DMS153 (cell line): ENCODE measurements at places on chromosomes 13 and 19.

DNA sequence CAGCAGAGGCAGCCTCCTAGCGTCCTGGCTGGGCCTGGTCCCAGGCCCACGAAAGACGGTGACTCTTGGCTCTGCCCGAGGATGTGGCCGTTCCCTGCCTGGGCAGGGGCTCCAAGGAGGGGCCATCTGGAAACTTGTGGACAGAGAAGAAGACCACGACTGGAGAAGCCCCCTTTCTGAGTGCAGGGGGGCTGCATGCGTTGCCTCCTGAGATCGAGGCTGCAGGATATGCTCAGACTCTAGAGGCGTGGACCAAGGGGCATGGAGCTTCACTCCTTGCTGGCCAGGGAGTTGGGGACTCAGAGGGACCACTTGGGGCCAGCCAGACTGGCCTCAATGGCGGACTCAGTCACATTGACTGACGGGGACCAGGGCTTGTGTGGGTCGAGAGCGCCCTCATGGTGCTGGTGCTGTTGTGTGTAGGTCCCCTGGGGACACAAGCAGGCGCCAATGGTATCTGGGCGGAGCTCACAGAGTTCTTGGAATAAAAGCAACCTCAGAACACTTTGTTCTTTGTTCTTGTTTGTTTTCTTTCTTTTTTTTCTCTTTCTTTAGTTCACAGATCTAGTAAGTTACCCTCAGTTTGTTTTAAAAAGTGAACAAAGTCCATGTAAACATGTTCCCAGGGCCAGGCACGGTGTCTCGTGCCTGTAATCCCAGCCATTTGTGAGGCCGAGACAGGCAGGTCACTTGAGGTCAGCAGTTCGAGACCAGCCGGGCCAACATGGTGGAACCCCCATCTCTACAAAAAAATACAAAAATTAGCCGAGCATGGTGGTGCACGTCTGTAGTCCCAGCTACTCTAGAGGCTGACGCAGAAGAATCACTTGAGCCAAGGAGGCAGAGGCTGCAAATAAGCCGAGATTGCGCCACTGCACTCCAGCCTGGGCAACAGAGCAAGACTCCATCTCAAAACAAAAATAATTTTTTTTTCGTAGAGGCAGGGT lies 10.2 kb downstream of the ANGPTL4 start:
- DNase-seq: no peak

GRCh38 chr19:4319067-4319718 lies 14.8 kb downstream of the FSD1 start:
- DNase-seq: no peak

DNA sequence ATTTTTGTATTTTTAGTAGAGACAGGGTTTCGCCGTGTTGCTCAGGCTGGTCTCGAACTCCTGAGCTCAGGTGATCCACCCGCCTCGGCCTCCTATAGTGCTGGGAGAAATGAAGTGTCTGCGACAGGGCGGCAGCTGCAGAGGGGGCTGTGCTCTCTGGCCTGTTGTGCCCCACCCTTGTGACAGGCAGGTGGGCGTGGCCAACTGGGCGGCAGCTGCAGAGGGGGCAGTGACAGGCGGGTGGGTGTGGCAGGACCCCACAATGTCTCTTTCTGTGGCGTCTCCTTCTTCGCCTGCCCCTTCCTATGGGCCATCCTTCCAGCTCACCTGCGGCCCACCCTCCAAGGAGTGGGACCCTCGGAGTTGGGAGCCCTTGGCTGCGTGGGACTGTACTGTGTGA lies 11.8 kb downstream of the STK11 start:
- DNase-seq: no peak

DNA sequence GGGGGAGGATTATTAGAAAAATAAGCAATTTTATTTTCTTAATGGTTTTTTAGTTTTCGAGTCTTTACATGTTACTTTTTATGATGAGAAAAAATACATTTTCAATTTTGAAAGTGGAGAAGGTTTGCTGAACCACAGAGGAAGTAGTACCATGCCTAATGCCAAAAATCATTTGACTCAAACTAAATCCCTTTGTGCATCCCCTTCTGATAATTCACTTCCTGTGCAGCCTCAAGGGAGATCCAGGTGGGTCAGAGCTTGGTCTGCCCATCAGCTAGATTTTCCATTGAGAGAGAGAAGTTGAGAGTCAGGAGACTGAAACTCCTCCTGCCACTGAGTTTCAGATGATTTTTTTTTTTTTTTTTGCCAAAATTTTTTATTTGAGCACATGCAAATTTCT lies 571.7 kb downstream of the LIG4 start:
- peak; percentile 77 for DNase-seq

DNA sequence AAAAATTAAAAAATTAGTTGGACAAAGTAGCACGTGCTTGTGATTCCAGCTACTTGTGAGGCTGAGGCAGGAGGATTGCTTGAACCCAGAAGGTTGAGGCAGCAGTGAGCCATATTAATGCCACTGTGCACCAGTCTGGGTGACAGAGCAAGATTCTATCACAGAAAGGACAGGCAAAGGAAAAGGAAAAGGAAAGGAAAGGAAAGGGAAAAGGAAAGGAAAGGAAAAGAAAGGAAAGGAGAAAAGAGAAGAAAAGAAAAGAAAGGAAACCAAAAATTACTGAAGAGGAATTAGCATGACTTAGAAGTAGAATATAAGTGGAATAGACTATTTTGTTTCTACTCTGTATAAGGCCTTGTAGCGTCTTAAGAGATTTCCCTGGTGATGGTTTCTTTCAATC lies 122.3 kb downstream of the RBM26 start:
- DNase-seq: no peak

- DNase-seq: no peak
Observed at GRCh38 chr19:31461814-31462539, 112.7 kb upstream of the TSHZ3 start.

DNA sequence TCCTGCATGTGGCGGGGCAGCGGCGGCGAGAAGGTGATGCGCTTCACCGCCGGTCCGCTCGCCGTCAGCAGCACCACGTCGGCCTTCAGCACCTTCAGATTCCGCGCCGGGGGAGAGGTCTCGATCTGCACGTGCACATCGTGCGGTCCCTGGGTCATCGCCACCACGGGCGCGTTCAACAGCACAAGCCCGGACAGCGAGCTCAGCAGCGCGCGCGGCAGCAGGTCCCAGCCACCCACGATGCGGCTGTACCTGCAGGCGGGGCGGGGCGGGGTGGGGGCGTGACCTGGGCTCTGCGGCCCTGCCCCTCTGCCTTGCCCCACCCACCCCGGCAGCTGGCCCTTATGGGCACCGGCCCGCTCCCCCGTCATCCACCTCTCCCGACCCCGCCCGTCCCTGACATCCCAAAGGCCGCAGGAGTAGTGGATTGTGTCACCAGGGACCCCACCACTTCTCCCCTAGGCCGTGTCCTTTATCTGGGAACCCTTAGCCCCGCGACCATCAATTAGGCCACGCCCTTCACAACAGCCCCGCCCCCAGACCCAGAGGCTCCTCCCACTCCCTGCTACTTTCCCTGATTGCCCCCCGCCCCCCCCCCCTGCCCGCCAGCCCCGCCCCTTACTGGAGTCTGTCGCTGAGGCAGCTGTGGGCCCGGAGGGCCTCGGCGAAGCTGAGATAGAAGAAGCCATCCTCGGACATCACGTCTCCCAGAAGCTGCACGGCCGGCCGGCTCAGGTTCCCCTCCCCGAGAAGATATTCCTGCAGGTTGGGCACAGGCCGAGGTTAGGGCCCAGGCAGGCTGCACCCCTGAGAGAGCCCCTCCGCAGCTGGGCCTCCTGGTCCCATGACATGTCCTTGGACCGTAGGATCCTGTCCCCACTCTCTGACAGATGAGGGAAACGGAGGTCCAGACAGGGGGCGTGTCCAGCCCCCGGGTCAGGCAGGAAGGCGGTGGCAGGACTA lies 6.1 kb downstream of the IL4I1 start:
- DNase-seq: peak; percentile 34

DNA sequence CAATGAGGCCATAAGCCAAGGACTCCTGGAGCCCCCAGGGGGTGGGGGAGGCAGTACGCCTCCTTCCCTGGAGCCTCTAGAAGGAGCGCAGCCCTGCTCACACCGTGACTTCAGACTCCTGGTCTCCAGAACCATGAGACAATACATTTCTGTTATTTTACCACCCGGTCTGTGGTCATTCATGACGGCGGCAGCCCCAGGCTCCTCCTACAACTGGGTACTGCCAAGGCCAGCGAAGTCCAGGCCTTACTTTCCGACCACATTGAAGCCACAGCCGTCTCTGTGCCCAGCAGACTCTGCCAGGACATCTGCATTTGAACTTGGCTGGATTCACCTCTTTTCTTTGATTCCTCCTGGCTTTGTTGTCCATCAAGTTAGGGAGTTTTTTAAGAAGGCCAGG lies 10.5 kb downstream of the GNG7 start:
- DNase-seq: no peak

DNA sequence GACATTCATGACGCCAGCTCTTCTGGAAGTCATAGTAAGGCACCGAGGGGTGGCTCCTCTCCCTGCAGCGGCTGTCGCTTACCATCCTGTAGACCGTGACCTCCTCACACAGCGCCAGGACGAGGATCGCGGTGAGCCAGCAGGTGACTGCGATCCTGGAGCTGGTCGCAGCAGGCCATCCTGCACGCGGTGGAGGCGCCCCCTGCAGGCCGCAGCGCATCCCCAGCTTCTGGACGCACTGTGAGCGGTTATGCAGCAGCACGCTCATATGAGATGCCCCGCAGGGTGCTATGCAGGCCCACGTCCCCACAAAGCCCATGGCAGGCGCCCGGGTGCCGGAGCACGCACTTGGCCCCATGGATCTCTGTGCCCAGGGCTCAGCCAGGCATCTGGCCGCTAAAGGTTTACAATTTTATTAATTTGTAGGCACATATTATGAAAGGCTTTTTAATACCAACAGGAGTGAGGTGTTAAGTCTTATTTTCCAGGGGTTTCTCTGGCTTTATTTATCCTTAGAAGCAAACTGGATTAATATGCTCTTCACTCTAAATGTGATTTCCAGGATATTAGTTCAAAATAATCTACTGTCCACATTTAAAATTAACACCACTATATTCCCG lies 35.6 kb upstream of the PSPC1 start:
- no peak for DNase-seq

DNA sequence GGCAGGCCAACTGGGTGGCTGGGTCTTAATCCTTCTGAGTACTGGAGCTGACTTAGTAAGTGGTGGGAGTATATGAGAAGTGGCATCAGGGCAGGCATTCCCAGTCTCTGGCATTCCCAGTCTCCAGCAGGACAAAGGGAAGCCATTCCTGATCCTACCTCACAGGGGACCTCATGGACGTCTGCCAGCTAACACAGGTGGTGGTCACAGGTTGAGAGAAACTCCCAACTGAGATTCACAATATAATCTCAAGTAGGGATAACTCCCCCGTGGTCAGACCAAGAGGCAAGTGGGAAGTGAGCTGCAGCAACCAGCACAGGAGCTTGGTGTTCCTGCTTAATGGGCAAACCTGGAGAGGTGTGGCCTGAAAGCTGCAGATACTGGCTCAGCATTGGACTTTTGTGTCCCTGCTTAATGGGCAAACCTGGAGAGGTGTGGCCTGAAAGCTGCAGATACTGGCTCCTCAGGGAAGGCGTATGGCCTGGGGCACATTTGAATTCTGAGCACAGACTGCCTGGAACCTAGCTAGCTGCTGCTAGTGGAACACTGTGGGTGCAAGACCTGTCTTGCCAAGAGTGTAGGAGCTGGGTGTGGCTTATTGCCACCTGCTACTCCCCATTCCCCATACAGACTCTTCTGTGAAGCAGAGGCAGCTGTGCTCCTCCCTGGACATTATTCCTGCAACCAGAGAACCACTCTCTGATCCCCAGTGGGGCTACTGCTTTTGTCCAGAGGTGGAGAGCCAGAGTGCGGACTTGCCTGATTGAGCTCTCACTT lies 25.9 kb upstream of the OR10H2 start:
- DNase-seq: peak; percentile 67

DNA sequence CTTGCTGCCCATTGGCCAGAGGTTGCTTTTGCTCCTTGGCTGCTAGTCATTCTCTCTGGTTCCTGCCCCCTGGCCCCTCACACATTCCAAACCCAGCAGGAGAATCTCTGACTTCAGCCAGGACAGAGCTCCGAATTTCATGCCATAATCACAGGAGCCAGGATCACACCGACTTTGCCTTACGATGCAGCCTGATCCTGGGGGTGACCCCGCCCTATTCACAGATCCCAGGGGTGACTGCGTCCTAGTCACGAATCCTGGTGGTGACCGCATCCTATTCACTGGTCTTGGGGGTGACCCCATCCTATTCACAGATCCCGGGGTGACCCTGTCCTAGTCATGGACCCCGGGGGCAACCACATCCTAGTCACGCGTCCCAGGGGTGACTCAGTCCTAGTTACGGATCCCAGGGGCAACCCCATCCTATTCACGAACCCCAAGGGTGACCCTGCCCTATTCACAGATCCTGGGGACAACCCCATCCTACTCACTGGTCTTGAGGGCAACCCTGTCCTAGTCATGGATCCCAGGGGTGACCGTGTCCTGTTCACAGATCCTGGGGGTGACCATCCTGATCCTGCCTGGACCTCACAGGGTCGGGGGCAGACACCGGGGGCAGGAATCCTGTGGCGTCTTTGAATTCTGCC lies 7.4 kb upstream of the TEX29 start:
- no peak for DNase-seq

GRCh38 chr19:14412324-14412995 lies 6.7 kb downstream of the DDX39A start:
- DNase-seq: no peak

GRCh38 chr13:44174769-44175425 lies 198.7 kb upstream of the SERP2 start:
- DNase-seq: no peak

DNA sequence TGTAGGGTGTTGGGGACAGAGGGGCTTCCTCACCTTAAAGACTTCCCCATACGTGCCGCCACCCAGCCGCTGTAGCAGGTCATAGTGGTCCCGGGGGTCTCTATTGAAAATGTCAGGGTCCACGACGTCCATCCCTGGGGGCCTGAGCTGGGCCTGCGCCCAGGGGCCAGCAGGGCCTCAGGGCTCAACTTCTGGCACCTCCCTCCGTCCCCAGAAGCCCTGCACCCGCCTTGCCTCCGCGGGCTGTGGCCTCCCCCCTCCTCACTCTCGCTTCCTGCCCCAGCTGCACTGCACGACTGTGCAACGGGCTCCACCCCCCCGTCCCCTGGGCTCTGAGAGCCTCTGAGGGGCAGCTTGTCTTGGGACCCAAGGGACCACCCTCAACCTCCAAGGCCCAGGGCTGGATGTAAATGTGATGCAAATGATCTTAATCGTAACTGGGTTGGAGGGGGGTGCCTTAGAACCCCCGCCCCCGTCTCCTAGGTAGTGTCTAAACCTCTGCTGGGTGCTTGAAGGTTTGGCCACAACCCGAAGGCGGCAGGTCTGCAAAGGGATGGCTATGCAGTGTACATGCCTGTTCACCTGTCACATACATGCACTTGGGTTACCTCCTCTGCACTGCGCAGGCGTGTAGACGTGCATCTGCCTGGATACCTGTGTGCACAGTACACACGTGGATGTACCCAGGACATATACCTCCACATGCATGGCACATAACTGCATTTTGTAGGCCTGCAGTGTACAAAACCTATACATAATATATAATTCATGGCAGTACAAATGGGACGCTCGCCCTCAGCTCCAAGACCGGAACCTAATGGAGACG lies at the start of gene MAP4K1:
MAP4K1 (minus strand) TSS at position 190 of the 826 bp plus-strand sequence; CDS start at position 132, 58 bp downstream.
- no peak for DNase-seq
